ENCODE measurements at places on chromosomes 1 and 21. TPM values are rescaled to one million over a fixed set of nuclear protein-coding genes. Genes with fewer than 3 reads are reported as not detected.

KCNJ9 gene
- 14.7 TPM for total RNA-seq

POU3F1 gene
- 9.4 TPM for total RNA-seq

NR1I3 gene
- 0.47 TPM for total RNA-seq

NHLH2 gene
- total RNA-seq, result 1.7 TPM

CTH gene
- total RNA-seq, result 5.1 TPM

SLAMF9 gene
- not detected for total RNA-seq

DNAJC6 gene
- 104 TPM for total RNA-seq

TAS1R3 gene
- total RNA-seq, result 0.31 TPM

PLA2G4A gene
- 2.3 TPM for total RNA-seq

NTRK1 gene
- total RNA-seq, result not detected

GBP4 gene
- total RNA-seq, result 2.2 TPM

DTL gene
- 2.7 TPM for total RNA-seq

IGSF3 gene
- 115 TPM for total RNA-seq

OR2T2 gene
- total RNA-seq, result not detected

FNDC7 gene
- not detected for total RNA-seq

ACTRT2 gene
- total RNA-seq, result not detected

PLEKHO1 gene
- 52.7 TPM for total RNA-seq

LIPI gene
- not detected for total RNA-seq

ZNF683 gene
- total RNA-seq, result not detected

CTSK gene
- 7.2 TPM for total RNA-seq

NPL gene
- total RNA-seq, result 38.4 TPM

HTR6 gene
- total RNA-seq, result 0.16 TPM

ABL2 gene
- total RNA-seq, result 36.5 TPM

MOB3C gene
- 2.2 TPM for total RNA-seq

DYRK3 gene
- total RNA-seq, result 18.2 TPM

IVNS1ABP gene
- total RNA-seq, result 249 TPM

ADAMTSL4 gene
- total RNA-seq, result 0.31 TPM

OR2T29 gene
- not detected for total RNA-seq

ABCA4 gene
- total RNA-seq, result 0.94 TPM

CHIT1 gene
- total RNA-seq, result not detected

ITSN1 gene
- total RNA-seq, result 77.8 TPM

INKA2 gene
- total RNA-seq, result 0.94 TPM

NUDC gene
- total RNA-seq, result 11.2 TPM

PTGS2 gene
- total RNA-seq, result 1.7 TPM

LMOD1 gene
- total RNA-seq, result 0.47 TPM

SNRPE gene
- total RNA-seq, result 62.5 TPM

CDC7 gene
- 29.3 TPM for total RNA-seq

GSTM5 gene
- total RNA-seq, result 1.9 TPM

MPL gene
- total RNA-seq, result not detected

PTGER3 gene
- total RNA-seq, result 1.2 TPM

MCOLN2 gene
- not detected for total RNA-seq

EEIG2 gene
- total RNA-seq, result 61.1 TPM

PKNOX1 gene
- total RNA-seq, result 18.9 TPM

OR2M3 gene
- 0.16 TPM for total RNA-seq

FNDC5 gene
- 17.0 TPM for total RNA-seq

RASAL2 gene
- 41.8 TPM for total RNA-seq

TTC3 gene
- 956 TPM for total RNA-seq

LEFTY1 gene
- 0.47 TPM for total RNA-seq
